ENCODE measurements at places on chromosomes 2 and 18. TPM values are rescaled to one million over a fixed set of nuclear protein-coding genes. Genes with fewer than 3 reads are reported as not detected.

Gene RMND5A
- total RNA-seq, result 72.4 TPM

Gene CRYGD
- total RNA-seq, result not detected

Gene PSMG2
- 53.0 TPM for total RNA-seq

Gene TUBB6
- total RNA-seq, result 12.5 TPM

Gene EFEMP1
- 20.6 TPM for total RNA-seq

Gene WDR54
- 1.1 TPM for total RNA-seq

Gene TEX44
- total RNA-seq, result not detected

Gene MYO7B
- 0.54 TPM for total RNA-seq

- H3K36me3 ChIP-seq, result peaks cover 57% of the 10 kb centered on the region
- no peak for DNase-seq
- H3K27me3 ChIP-seq, result no peaks in the 10 kb centered on the region
Measured at GRCh38 chr2:96832408-96832753, 11.4 kb downstream of the ANKRD23 start.

GRCh38 chr2:133541376-133541775 lies 26.9 kb downstream of the NCKAP5 start:
- no peaks in the 10 kb centered on the region for H3K27me3 ChIP-seq
- H3K36me3 ChIP-seq, result no peaks in the 10 kb centered on the region
- H3K4me1 ChIP-seq, result no peaks in the 10 kb centered on the region
- no peak overlapping the region for H3K4me3 ChIP-seq
- DNase-seq, result no peak
- no peak overlapping the region for H3K27ac ChIP-seq

Data from psoas muscle (tissue), 8 donors.